ENCODE measurements at places on chromosomes 7 and 10.

- DNase-seq, result no peak
Observed at GRCh38 chr10:18230794-18231193, 90.6 kb downstream of the CACNB2 start.

DNA sequence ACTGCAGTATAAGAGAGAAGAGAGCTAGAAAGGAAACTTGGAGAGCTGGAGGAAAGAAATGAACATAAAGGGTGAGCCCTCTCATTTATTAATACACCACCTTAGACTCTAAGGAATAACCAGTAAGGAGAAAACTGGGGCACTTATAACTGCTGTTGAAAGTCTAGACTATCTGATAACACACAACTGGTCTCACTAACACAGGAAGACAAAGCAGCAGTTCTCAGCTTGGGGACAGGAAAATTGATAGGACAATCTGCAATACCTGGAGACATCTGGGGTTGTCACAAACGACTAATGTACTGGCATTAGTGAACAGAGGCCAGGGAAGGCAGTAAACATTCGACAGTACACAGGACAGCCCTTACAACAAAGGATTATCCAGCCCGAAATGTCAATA is 6.8 kb downstream of the ELMO1 start:
- no peak for DNase-seq

GRCh38 chr7:138745189-138745588 is 44.0 kb upstream of the SVOPL start:
- no peak for DNase-seq

- DNase-seq, result no peak
Observed at GRCh38 chr7:70093205-70093904, 495.1 kb downstream of the AUTS2 start.

- no peak for DNase-seq
Observed at GRCh38 chr10:93695740-93696139, 6.7 kb downstream of the FRA10AC1 start.

- no peak for DNase-seq
Observed at GRCh38 chr7:128948312-128948973, 10.7 kb downstream of the IRF5 start.

GRCh38 chr7:18566205-18566604 is 70.7 kb downstream of the HDAC9 start:
- DNase-seq, result no peak

- no peak for DNase-seq
Observed at GRCh38 chr7:151498495-151498894, 21.2 kb downstream of the RHEB start.

DNA sequence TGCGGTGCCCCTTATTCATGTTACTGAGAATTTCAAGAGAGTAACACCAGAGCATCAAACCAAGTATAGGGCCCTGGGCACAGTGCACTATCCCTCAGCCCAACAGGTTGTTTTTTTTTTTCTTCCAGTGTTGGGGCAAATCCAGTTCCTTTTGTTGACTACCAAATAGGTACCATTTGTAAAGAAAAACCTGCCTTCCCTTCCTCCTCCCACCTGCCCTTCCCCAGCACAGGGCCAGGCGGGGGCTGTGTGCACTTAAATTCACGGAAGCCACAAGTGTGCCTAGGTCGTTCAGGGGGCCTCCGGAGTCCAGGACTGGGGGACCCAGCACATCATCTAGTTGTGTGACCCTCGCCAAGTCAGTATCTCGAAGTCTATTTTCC is 595 bp upstream of the SFXN4 start:
- no peak for DNase-seq

DNA sequence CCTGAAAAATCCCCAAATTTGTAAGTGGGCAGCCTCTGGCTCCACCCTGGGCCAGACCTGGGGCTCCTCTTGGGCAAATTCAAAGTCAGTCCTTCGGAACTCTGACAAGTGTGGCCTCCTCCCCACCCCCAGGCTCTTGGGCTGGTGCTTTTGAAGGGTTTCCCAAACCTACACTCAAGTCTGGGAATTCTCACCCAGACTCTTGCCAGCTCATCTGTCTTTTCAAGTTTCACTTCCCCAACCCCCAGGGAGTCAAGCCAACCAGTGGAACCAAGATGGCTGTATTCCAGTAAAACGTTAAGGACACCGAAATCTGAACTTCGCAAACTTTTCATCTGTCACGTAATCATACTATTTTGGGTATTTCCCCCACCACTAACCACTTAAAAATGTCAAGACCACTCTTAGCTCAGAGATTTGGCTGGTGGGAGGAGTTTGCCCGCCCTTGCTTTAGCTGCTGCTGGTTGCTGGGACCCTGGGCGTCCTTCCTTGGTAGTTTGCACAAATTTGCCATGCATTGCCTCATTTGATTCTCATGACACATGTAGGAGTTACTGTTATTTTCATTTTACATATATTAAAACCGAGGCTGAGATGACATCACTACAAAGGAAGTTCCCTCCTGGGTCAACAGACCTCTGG is 1.7 kb upstream of the MYO1G start:
- DNase-seq, result no peak

DNA sequence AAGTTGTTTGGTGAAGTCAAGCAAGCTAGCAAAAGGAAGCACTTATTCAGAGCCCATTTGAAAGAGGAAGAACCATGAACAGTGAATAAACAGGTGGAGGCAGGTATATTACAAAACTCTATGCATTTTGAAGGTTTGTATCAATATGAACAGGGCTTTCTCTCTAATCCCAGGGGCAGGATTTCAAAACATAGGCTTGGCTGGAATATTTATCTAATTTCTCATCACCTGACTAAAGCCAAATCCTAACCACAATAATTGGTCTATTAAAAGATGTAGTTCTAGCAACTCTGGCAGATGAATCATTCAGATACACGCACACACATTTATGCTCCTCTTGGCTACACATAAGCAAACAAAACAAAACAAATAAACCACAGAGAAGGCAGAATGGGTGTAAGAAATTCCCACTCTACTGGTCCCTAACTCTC is 554.4 kb downstream of the INHBA start:
- no peak for DNase-seq

GRCh38 chr7:151019130-151019447 is 5.2 kb downstream of the ATG9B start:
- no peak for DNase-seq

DNA sequence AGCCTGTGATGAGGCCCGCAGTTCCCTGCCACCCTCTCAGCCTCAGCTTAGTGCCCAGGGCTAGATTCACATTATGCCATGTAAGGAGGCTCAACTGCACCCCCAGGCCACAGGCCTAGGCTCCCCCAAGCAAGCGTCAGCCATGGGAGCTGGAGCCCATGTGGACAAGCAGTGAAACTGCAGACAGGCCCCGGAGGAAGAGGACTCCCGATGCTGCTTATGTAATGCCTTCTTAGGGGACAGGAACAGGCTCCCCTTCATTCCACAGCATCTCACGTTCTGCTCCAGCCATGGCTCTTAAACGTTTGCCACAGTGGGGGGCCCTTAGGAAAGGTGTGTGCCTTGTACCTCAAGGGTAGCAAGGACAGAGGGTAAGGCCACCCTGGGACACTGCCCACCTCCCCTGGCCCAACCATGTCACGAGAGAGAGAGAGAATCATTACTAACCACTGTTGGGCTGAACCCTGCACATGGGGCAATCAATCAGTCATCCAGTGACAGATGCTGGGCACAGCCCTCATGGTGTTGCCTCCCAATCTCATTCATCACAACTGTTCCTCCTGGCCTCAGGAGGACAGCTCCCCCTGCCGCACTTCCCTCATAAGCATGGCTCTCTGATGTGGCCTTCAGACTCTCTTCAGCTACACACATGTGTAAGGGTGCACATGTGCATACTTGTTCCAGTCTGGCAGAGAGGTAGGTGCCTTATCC is 263.0 kb downstream of the GRID1 start:
- no peak for DNase-seq

DNA sequence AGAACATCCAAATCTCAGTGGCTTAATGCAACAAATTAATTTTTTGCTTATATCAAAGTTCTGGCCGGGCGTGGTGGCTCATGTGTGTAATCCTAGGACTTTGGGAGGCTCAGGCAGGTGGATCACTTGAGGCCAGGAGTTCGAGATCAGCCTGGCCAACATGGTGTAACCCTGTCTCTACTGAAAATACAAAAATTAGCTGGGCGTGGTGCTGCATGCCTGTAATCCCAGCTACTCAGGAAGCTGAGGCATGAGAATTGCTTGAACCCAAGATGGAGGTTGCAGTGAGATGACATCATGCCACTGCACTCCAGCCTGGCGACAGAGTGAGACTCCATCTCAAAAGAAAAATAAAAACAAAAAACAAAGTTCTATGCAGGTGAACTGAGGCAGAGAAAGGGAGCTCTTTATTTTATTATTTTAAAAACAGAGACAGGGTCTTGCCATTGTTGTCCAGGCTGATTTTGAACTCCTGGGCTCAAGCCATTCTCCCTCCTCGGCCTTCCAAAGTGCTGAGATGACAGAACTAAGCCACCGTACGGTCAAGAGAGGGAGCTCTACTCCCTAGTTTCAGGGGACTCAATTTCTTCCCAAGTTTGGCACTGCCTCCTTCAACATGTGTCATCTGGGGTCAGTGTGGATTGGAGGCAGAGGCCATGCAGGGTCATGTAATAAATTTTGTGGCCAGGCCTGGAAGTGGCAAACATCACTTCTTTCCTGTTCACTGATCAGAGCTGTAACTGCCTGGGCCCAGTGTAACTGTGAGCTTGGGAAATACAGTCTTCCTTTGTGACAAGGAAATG is 2.4 kb downstream of the ADCK2 start:
- DNase-seq, result no peak

GRCh38 chr10:119420950-119421875 is 121.3 kb downstream of the RGS10 start:
- DNase-seq, result no peak

- no peak for DNase-seq
Observed at GRCh38 chr10:13776861-13777311, 190.1 kb downstream of the PRPF18 start.

DNA sequence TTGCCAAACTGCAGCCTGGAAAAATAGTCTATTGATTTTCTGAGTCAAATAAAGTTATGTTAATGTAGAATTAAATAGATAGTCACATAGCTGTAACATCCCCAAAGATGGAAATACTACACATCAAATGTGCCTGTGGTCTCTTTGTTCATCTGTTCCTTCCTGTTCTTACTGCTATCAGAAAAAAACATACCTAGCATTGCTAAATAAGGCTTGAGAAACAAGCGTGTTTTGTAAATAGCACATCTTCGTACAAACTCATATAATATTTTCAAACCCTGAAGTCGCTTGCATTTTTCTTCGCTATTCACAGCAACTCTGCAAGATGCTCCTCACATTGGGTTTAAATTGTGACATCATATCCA is 116.1 kb downstream of the KLF6 start:
- DNase-seq, result no peak

DNA sequence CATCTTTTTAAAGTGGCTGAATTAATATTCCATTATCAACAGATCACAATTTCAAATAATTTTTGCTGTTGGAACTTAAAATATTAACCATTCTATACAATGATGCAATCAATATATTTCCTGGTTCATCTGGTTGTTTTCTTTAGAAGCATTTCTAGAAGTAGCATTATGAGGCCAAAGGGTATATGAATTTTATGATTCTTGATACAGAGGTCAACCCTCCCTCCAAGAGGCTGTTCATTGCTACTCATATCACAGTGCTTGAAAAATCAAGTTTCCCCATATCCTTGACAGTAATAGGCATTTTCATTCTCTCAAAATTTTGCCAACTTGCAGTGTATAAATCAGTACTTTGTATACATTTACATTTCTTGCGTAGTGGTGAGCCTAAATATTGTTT is 312.6 kb downstream of the BMPER start:
- no peak for DNase-seq

DNA sequence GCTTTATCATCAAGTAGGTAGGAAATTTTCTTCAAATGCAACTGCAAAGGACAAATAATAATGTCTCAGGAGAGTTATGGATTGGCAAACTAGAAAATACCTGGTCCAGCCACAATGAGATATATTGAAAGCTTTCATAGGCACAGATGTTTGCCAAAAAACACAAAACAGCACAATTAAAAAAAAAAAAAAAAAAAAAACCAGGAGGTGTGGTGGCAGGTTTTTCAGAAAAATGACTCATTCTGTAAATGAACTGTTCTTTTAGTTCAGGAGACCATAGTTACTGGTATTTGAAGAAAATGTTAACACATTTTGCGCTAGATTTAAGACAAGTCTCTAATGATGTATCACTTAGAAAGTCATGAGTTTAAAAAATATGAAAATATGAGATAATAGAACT is 55.0 kb upstream of the JCAD start:
- DNase-seq, result no peak

DNA sequence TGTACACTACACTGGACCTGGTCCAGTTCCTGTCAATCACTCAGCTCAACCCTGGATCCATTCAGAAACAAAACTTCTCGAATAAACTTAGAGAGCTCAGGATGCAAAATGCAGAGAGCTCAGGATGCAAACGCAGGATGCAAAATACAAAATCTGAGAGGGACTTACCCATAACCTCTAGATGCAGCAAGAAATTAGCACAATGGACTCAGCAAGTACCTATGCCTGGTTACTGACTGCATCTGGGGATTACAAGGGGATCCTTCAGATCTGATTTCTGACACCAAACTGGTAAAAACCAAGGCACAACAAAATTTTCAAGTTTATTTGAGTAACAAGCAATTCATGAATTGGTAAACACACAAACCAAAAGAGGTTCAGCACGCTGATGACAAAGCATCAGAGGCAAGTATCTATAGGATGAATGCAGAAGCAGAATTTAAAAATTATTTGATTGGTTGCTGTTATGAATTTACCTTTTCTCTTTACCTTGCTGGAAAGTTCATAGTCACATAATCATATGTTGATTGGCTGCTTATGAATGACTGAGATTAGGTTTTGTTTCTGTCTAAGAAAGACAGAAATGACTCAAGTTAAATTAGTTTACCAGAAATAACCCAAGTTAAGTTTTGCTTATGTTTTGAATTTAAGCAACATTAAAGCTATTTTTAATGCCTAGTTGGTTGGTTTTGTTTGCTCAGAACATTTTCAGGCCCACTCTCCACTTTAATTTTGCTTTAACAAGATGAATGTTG is 11.4 kb downstream of the GIMAP6 start:
- DNase-seq, result no peak

GRCh38 chr7:157120181-157120580 is 18.5 kb upstream of the UBE3C start:
- no peak for DNase-seq

GRCh38 chr7:34875481-34875880 is 161.8 kb downstream of the DPY19L1 start:
- no peak for DNase-seq

GRCh38 chr7:31014826-31015225 is 37.3 kb upstream of the ADCYAP1R1 start:
- DNase-seq, result no peak

- no peak for DNase-seq
Observed at GRCh38 chr10:124648738-124649137, 95.4 kb downstream of the FAM53B start.

GRCh38 chr10:127354255-127354654 is 157.9 kb upstream of the INSYN2A start:
- DNase-seq, result no peak

GRCh38 chr7:124785994-124786393 is 20.4 kb upstream of the GPR37 start:
- no peak for DNase-seq

GRCh38 chr10:62583876-62584615 is 209.9 kb downstream of the ZNF365 start:
- DNase-seq, result no peak

- DNase-seq, result no peak
Observed at GRCh38 chr10:118914629-118915028, 114.9 kb upstream of the NANOS1 start.

GRCh38 chr10:33612551-33612950 is 278.1 kb upstream of the NRP1 start:
- no peak for DNase-seq

All from stimulated activated CD8-positive, alpha-beta memory T cell treated with anti-CD3 and anti-CD28 coated beads, Interleukin-4, amount 100 ng/mL, for 1 hour (primary cell).